ENCODE measurements at places on chromosomes 4 and X.

GRCh38 chr4:663438-664428 lies 10.3 kb downstream of the ATP5ME start:
- no peak for DNase-seq

DNA sequence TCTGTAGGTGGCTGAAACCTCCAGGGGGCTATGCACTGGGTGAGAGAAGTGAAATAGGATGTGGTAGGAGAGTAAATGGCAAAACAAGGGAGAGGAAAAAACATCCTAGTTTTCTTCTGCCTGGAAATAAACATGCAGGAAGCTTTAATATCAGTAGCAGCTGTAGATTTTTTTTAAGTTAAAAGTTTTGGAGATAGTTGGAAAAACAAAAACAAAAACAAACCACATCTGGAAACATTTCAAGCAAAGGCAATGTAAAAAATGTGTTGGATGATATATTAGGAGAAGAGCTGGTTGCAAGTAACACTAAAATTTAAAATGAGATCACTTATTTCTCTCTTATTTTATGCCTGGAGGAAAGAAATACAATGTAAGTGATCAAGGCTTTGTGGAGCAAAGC lies 388.0 kb downstream of the SPRY1 start:
- DNase-seq, result no peak

DNA sequence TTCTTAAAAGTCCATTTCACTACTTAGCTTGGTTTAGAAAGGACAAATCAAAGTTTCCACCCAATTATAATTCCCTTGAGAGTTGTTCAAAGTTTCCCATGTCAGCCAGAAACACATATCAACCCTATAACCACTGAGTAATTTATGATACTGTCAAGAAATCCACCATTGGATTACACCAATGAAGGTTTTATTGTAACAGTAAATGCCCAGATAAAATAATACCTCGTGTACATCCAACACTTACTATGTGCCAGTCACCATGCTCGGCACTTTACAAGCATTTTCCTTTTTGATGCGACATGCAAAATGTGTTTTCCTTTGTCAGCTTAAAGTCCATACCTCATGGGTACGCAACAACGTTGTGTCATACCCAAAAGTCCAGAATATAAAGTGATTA lies 64.0 kb downstream of the MID1 start:
- DNase-seq, result no peak

- DNase-seq, result peak; percentile 36
Measured at GRCh38 chr4:80362578-80363181, 27.1 kb downstream of the CFAP299 start.

GRCh38 chr4:181745933-181746625 lies 497.1 kb upstream of the TENM3 start:
- DNase-seq, result no peak

- DNase-seq, result no peak
Measured at GRCh38 chr4:183755596-183755995, 96.5 kb downstream of the TRAPPC11 start.

DNA sequence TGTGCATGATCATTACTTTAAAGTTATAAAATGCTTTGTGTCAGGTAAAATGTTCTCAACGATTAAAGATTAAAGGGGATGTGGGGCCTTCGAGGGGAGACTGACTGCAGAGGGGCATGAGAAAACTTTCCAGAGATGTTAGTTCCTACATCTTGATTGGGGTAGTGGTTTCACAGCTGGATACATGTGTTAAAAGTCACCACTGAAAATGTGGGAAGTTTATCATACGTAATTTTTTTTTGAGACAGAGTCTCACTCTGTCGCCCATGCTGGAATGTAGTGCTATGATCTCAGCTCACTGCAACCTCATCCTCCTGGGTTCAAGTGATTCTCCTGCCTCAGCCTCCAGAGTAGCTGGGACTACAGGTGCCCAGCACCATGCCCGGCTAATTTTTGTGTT lies 79.5 kb downstream of the RBM47 start:
- DNase-seq, result no peak

- DNase-seq, result no peak
Measured at GRCh38 chrX:32987142-32987541, 224.2 kb downstream of the DMD start.

- DNase-seq, result peak; percentile 68
Measured at GRCh38 chr4:170014359-170015011, 11.7 kb downstream of the MFAP3L start.

DNA sequence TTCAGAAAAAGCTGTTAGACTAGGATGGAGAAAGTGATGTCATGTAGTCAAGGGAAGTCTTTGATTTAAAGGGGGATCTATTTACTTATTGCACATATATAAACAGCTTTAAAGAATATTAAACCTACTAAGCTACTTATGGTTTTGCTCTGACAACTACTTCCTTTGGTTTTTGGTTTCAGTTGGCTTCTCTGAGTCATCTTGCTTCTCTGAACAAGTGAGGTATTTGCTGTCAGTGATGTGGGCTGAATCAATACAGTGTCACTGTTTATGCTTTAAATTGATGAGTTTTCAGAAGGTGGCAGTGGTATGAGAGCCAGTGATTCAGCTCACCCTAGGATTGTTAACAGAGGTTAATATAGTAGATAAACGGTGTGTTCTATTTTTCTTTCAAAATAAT lies 75.1 kb downstream of the CEP44 start:
- peak; percentile 10 for DNase-seq

GRCh38 chr4:159297091-159297490 lies 194.2 kb downstream of the RAPGEF2 start:
- DNase-seq, result peak; percentile 31

DNA sequence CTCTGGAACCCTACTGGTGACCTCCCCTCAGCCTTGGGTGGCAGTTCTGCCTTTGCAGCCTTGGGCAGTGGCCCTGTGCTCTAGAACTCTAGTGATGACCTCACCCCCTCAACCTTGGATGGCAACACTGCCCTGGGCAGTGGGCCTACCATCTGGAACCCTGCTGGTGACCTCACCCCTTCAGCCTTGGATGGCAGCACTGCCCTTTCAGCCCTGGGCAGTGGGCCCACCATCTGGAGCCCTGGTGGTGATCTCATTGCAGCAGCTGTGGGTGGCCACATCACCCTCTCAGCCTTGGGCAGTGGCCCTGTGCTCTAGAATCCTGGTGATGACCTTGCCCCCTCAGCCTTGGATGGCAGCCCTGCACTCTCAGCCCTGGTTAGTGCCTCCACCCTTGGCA lies 129.3 kb downstream of the RBMX2 start:
- DNase-seq, result no peak

- DNase-seq, result peak; percentile 85
Measured at GRCh38 chrX:42119076-42119475, 195.7 kb upstream of the CASK start.

- no peak for DNase-seq
Measured at GRCh38 chr4:25449270-25449669, 72.2 kb downstream of the ANAPC4 start.

- DNase-seq, result no peak
Measured at GRCh38 chr4:108544481-108544880, 75.9 kb upstream of the RPL34 start.

GRCh38 chr4:174215961-174216680 lies 67.3 kb downstream of the FBXO8 start:
- no peak for DNase-seq

DNA sequence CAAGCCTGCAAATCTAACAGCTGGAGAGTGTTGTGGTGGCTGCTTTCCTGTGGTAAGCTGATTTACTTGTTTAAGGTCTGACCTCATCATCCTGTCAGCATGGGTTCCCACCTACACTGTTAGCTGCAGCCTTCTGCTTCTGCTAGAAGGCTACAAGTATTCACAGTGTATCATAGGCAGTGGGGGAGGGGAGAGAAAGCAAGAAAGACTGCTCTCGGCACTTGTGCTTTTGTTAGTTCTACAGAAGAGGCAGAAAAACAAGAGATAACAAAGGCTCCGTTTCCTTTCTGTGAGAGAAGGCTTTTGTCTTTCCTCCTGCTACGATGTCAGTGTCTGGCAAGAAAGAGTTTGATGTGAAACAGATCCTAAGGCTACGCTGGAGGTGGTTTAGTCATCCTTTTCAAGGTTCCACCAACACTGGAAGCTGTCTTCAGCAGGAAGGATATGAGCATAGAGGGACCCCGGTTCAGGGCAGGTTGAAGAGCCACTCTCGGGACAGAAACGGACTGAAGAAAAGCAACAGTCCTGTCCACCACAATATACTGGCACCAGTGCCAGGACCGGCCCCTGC lies at the start of gene KLHL4:
TSS of gene KLHL4 (plus strand) at position 232 of the 571 bp plus-strand sequence. CDS start at position 324, 92 bp downstream.
- DNase-seq, result peak; percentile 96

GRCh38 chr4:2141762-2142451 lies 82.8 kb downstream of the NAT8L start:
- no peak for DNase-seq

DNA sequence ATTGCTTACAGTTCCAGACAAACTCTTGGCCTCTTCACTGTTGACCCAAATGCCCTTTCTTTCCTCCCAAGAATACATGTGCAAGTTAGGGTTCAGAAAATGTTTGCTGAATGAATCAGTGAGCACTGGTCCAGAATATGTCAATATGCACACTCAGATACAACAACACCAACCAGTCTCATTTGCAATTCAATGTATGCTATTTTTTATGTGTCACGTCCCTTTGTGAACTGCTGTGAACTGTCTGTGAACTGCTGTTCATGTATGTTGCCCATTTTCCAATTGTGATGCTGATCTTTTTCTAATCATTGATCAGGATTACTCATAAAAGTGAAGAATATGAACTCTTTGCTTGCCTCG lies 17.8 kb downstream of the GAB3 start:
- DNase-seq, result no peak

DNA sequence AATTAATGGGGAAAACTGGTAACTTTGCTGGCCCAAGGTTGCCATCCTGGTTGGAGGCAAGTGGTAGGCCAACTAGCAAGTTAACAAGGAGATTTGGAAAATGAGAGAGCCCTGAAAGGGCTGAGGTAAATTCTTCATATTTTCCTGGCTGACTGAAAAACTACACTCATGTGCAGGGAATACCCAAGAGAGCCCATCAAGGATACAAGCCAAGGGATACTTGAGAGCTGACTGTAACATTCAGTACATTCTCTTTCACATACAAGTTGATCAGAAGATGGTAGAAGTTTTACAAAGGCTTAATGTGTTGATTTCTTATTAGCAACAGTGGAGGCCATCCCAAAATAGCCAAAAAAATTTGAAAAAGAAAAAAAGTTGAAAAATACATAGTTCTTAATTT lies 33.3 kb downstream of the IL2 start:
- no peak for DNase-seq

DNA sequence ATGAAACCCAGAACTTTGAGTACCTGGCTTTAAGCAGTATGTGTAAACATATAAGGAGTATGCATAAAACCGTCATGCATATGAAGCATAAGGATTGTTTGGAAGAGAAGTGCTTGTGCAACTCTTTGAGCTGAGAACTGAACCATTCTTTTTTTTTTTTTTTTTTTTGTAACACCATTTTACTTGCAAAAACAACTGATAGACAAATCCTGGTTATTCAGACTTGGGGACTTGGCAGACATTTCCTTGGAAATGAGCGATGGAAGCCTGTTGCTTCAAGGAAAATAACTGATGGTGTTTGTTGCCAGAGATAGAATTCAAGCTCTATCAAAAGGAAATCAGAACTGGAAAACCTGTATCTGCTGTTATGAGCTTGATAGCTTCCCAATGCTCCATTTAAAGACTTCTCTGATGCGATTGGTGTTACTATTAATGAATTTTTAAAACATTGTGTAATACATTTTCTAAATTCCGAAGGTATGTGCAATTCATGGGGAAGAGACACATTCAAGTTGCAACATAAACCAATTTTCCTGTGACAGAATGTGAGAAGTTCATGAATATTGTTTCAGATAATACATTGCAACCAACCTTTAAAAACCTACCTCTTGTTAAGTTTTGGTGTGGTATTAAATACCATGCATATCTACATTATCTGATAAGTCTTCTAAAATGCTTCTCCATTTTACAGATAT lies 47.0 kb upstream of the FAT1 start:
- no peak for DNase-seq

GRCh38 chr4:88919056-88919455 lies 137.9 kb downstream of the FAM13A start:
- DNase-seq, result no peak

- no peak for DNase-seq
Measured at GRCh38 chrX:52990848-52991247, 32.5 kb upstream of the FAM156A start.

GRCh38 chrX:137040113-137040794 lies 6.5 kb upstream of the GPR101 start:
- no peak for DNase-seq

GRCh38 chrX:124467202-124467601 lies 120.8 kb downstream of the SH2D1A start:
- no peak for DNase-seq

DNA sequence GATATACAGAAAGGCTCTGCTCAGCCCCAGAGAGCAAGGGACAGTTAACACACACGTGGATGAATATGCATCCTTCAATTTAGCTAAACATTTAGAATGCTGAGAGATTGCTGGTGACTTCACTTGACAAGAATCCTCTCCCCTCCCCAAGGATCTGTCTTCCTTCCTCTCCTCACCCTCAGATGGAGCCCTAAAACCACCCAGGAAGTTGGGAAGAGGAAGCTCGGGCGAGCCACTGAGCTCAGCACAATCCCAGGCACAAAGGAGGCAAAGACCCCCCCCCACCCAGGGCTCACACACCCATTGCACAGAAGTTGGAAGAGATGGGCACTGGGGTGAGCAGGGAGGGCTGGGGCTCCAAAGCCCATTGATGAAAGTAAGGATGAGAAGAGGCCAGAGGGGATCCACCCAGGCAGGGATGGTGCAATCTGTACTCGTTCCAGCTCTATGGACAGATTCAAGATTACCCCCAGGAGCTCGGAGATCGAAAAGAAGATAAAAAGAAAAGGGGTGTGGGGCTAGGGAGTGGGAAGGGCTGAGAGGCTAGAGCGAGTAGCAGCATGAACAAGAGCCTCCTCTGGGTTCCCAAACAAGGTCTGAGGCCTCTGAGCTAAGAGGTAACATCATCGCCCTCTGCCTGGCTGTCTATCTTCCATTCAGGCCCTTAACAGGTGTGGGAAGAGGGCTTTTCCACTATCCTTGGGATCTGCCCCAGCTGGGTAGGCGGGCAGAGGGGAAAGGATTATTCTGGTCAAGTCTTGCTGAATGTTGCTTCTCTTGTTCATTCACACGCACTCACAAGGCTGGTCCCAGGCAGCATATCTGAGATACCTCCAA lies 1.2 kb downstream of the TFE3 start:
- peak; percentile 33 for DNase-seq

DNA sequence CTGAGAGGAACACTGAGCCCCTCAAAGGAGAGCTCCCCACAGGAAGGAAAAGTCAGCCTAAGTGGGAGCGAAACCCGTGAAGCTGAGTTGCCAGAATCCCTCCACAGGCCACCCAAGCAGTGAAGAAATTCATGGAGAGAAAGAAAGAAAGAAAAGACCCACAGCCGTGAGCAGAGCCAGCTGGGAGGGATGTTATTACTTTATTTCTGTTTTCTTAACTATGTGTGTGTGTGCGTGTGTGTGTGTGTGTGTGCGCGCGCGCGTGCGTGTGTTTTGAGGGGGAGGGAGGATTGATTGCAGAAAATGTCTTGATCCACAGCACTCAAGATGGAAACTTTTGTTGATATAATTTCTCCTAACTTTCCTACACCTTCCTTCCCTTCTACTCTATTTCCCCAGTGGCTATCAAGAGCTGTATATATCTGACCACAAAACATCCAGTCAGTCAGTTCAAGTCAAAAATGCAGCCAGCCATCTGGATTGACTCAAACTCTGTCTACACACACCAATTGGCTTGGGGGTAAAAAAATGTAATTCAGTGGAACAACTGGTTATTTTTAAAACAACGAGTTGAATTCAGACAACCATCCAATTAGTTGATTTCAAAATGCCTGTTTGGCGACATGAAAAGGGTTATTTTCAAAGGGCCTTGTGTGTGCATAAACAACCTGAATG lies 13.8 kb upstream of the GPC3 start:
- DNase-seq, result no peak

GRCh38 chr4:24321131-24321530 lies 263.2 kb downstream of the DHX15 start:
- no peak for DNase-seq

- no peak for DNase-seq
Measured at GRCh38 chr4:101956068-101956825, 165.7 kb downstream of the BANK1 start.
